CD4-positive, alpha-beta T cell treated with Interleukin-15 for 4 hours (primary cell): ENCODE measurements at places on chromosomes 13 and 19.

DNA sequence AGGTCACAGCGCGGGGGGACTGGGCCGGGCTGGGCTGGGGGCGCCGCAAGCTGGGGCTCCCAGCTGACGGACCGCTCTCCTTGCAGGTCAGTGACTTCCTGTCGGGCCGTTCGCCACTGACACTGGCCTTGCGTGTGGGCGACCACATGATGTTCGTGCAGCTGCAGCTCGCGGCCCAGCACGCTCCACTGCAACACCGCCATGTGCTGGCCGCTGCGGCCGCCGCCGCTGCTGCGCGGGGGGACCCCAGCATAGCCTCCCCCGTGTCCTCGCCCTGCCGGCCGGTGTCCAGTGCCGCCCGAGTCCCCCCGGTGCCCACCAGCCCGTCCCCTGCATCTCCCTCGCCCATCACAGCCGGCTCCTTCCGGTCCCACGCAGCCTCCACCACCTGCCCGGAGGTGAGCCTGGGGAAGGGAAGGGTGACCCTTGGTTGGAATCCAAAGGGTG lies 5.7 kb downstream of the MIDN start:
- no peak for DNase-seq

GRCh38 chr13:40101708-40102359 lies 446.4 kb downstream of the COG6 start:
- DNase-seq = no peak

GRCh38 chr13:99617474-99618255 lies 116.4 kb downstream of the TM9SF2 start:
- DNase-seq = no peak

DNA sequence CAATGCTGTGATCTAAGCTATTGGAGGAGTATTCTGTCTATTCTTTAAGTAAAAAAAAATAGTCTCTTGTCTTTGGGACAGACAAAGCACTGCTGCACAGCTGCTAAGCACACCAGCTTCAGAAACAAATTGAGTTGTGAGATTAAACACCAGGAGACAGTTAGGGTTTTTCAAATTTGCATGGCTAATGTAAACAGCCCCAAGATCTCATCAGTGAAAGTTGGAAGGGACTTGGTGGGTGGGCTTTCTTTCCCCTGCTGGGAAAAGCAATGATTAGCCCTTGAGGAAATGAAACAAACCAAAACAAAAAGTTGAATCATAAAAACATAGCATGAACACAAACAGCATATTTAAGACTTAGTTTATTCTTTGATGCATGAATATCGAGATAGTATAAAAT lies 143.6 kb upstream of the SLITRK1 start:
- DNase-seq = no peak

DNA sequence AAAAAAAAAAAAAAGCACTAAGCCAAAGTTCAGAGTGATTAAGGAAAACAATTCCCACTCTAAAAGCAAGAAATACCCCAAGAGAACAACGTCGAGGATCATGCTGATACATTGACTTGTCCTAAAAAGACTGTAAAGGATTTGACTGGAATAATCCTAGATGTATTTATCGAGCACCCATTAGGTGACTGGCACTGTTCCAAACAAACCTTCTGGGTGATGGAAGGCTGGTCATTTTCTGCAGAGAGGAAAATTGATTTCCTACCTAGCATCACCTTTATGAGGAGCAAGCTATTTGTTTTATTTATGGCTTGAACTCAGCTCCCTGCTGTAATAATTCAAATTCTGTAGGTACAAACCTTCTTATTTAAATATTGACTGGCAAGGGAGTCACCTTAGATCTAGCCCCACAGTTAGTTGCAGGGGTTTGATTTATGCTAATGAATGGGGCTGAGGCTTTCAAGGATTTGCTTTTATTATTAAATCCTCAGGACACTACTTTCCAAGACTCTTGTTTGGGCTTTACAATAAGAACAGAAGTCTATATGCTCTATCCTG lies 471.0 kb downstream of the OLFM4 start:
- no peak for DNase-seq

GRCh38 chr19:2887391-2887914 lies 13.3 kb upstream of the ZNF57 start:
- peak; percentile 51 for DNase-seq

DNA sequence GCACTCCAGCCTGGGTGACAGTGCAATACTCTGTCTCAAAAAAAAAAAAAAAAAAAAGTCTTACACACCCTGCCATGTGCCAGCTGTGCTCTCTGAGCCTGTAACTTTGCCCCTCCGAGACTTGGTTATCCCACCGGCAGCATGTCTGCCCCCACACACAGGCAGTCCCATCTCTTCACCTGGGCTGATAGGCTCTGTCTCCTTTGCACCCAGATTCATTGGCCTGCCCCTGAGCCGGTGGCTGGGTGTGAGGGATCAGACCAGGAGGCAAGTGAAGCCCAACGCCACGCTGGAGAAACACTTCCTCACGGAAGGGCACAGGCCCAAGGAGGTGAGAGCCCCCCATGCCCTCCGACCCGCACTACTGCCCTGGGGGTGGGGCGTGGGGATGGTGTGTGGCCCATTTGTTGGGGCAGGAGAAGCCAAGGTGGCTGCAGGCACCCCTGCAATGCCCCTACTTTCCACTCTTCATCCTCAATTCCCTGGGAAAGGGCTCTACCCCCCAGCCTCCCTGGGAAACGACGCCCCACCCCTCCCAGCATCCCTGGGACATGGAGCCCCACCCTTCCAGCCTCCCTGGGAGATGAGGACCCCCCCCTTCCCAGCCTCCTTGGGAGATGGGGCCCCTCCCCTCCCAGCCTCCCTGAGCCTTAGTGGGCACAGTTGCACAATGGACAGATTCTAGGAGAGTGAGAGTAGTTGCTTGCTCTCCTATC lies 45.3 kb downstream of the CERS4 start:
- no peak for DNase-seq

- DNase-seq = no peak
These were observed 363.9 kb upstream of the ZNF507 start for GRCh38 chr19:31981545-31981944.

- no peak for DNase-seq
These were observed 1.4 kb downstream of the LILRB2 start for GRCh38 chr19:54279406-54279962.

DNA sequence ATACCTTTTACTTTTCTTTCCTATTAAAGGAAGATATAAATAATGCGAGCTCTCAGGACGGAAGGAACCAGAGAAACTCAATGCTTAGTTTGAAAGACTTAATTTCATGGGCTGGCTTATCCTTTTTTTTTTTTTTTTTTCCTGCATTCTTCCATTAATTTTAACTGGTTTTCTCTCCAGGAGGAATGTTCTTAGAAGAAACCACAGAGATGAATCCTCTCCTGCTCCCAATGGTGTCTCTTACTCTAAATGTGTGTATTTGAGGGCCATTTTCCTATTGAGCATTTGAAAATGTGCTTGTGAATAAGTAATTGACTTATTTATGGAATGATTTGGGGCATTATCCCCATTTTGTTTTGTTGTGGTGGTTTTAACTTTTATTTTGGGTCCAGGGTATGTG lies 494.9 kb downstream of the FOXO1 start:
- no peak for DNase-seq

GRCh38 chr19:15998166-15998565 lies 49.4 kb downstream of the OR10H4 start:
- DNase-seq = no peak

- no peak for DNase-seq
These were observed 147.7 kb downstream of the GGACT start for GRCh38 chr13:100440751-100441425.

- DNase-seq = no peak
These were observed 12.5 kb upstream of the PDX1 start for GRCh38 chr13:27907121-27907787.

DNA sequence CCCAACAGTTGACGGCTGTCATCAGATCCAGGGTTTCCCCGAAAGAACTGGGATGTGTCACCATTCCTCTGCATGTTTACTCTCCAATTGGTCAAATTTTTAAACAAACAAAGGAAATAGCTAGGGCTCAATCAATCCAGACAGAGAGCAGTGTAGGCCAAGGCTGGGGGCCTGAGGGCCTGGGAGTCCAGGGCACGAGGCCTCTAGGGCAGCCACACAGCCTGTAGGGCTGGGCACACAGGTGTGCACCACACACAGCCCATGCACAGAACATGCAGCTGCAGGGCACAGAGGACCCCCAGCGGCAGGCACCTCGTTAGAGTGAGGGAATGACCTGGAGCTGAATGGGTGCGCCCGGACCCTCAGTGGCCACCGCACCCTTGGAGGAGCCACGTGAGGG lies 9.5 kb downstream of the MIER2 start:
- no peak for DNase-seq
